Activated T-cell treated with anti-CD3 and anti-CD28 coated beads, Interleukin-2, amount 50 U/mL, for 72 hours (primary cell): ENCODE measurements at places on chromosomes 4 and X. TPM values are rescaled to one million over a fixed set of nuclear protein-coding genes. Genes with fewer than 3 reads are reported as not detected.

DNA sequence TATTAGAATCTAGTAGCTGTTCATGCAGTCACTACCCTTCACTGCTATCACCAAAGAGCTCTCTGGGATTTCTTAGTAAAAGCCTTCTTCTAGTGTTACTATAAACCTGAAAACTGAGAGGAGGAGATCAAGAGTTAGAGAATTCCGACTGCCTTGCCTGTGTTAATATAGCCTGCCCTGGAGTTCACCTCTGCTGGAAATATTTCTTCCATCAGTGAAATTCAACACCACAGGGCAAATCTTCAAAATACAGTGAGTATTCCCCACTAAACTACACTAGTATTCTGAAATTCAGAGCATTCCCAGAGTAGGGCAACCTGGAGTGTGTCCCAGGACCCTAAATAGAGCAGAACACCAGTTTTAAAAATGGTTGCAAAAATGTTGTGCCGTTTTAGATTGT is 301.1 kb downstream of the ARHGAP24 start:
- H3K27me3 ChIP-seq: no peaks in the 10 kb centered on the region
- no peaks in the 10 kb centered on the region for H3K36me3 ChIP-seq
- H3K4me3 ChIP-seq: no peak overlapping the region
- no peak for DNase-seq

The FAM47A gene
- total RNA-seq: not detected

The TEX13D gene
- not detected for total RNA-seq

- no peak overlapping the region for H3K4me3 ChIP-seq
- H3K36me3 ChIP-seq: no peaks in the 10 kb centered on the region
- no peaks in the 10 kb centered on the region for H3K4me1 ChIP-seq
- no peak for DNase-seq
Measured at GRCh38 chr4:138671106-138671505, 344.5 kb upstream of the NOCT start.
